Activated CD4-positive, alpha-beta T cell treated with anti-CD3 and anti-CD28 coated beads, Interleukin-2, amount 50 U/mL, for 1 hour (primary cell): ENCODE measurements at places on chromosomes 12 and 14.

DNA sequence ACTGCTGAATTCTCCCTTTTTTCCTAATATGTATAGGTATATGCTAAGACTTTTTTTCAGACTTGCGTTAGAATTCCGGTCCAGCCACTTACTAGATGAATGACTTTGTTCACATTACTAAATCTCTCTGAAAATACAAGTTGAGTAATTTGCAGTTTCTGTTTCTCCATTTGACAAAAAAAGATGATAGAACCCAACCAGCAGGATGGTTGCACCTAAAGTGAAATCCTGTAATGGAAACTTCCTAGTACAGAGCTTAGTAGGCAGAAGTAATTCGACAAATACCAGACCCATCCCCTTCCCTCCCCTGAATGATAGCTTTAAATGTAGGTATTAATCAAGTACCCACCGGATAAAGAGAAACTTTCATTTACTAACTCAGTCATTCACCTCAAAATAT lies 113.6 kb upstream of the RAP1B start:
- no peak for DNase-seq

GRCh38 chr12:70576341-70577282 lies 60.6 kb downstream of the PTPRB start:
- no peak for DNase-seq

GRCh38 chr12:53981634-53982565 lies 3.0 kb upstream of the HOXC10 start:
- DNase-seq: no peak

DNA sequence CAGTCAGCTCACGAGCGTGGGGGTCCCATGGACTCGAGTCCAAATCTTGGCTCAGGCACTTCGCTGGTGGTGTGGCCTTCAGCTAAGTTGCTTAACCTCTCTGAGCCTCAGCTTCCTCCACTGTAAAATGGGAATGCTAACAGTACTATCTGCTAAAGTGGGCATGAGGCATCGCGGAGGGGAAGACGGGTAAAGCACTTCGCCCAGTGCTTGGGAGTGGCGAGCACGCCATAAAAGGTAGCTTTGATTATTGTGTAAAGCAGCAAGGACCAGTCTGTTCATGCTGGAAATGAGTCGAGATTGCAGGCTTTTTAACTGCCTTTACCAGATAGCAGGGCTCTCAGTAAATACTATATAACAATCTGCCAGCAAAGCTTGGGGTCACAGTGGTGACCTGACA lies 24.5 kb downstream of the HRK start:
- DNase-seq: no peak

GRCh38 chr12:50574601-50575348 lies 70.0 kb downstream of the DIP2B start:
- no peak for DNase-seq

GRCh38 chr12:108196921-108197320 lies 67.8 kb downstream of the WSCD2 start:
- DNase-seq: no peak

GRCh38 chr12:19236656-19237055 lies 107.1 kb downstream of the PLEKHA5 start:
- no peak for DNase-seq

DNA sequence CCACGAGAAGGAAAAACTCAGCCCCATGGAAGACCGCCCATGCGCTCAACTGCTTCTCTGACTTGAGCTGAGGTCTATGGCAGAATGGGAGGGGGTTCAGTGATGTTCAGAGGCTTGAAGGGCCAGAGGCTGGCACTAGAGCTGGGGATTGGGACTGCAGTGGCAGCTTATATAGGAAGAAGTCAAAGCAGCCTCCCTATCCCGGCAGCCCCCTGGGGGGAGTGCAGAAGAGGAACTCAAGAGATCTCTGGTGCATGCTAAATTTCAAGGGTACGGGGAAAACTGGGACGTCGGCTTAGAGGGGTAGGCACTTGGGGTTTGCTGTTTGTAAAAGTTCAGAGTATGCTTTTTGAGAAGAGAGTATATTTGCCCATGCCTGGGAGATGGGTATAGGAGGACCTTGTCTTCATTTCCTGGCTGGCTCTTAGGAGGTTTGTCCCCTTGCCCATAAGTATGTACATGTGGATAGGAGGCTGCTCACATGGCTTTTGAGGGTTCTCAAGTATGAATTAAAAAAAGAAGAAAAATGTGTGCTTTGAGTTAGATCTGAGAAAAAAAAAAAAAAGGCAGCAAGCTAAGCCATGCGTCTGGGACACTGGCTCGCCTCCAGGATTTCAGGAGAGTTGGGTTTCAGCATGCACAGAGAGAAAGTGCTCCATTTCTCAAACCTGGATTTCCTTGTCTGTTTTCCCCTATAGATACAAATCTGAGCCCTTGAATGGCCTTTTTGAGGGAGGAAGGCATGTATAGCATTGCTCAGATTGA lies 3.2 kb upstream of the MEG3 start:
- DNase-seq: no peak

GRCh38 chr14:92135269-92135668 lies 13.5 kb downstream of the CPSF2 start:
- no peak for DNase-seq

DNA sequence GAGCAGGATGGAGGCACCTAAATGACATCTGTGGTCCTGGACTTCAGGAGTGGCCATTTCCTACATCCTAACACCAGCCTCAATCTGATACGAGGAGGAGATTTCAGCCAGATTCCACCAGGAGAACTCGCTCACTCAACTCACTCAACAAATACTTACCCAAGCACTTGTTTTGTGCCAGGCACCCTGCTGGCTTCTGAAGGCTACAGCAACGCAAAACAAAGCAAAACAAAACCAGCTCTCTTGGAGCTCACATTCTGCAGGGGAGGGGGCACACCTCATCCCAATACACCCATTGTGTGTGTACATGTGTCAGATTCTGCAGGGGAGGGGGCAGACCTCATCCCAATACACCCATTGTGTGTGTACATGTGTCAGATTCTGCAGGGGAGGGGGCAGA lies 144.8 kb downstream of the PIWIL1 start:
- no peak for DNase-seq

DNA sequence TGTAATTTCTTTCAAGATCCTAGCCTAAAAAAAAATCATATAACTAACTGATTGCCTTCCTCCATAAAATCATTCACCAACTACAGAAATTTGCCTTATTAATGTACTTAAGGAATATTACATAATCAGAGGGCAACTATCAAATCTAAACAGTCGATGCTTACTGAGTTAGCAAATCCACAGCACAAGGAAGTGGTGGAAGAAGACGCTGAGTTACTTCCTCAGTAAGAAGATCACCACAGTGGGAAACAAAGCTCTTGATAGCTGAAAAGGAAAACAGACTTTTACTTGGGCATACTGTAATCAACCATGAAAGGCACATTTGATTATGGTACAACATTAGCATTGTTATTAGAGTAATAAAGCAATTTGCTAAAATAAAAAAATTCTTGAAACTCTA lies 48.7 kb downstream of the HEATR5A start:
- DNase-seq: no peak

DNA sequence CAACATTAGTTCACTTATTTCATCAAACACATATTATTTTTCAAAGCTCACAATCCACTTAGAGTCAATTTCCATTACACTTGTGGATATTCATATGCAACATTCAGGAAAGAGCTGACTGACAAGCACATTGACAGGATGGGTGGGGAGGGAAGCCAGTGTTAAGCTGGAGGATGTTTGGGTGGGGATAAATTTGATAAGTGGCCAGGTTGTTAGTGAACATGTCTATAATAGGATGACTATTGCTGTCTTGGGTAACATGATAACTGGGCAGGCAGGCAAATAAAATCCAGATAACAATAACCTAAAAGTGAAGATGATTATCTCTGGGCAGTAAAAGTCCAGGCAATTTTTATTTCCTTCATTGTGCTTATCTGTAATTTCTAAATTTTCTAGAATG lies 73.8 kb upstream of the OSBPL8 start:
- no peak for DNase-seq

- no peak for DNase-seq
Measured at GRCh38 chr14:63295231-63295685, 23.5 kb downstream of the GPHB5 start.
